Testis (tissue), 5 donors: ENCODE measurements at places on chromosomes 13 and 19. TPM values are rescaled to one million over a fixed set of nuclear protein-coding genes. Genes with fewer than 3 reads are reported as not detected.

Gene MPV17L2
- polyA plus RNA-seq, result 11.2 TPM

Gene THAP8
- polyA plus RNA-seq, result 25.8 TPM

Gene RNF126
- 107 TPM for polyA plus RNA-seq

Gene IRGC
- 167 TPM for polyA plus RNA-seq

Gene USHBP1
- 2.6 TPM for polyA plus RNA-seq

Gene ZNF846
- polyA plus RNA-seq, result 63.3 TPM

Gene SYT5
- polyA plus RNA-seq, result 11.7 TPM

Gene ZNF253
- polyA plus RNA-seq, result 4.1 TPM

Gene FFAR2
- 0.20 TPM for polyA plus RNA-seq

Gene CYP4F12
- polyA plus RNA-seq, result 1.2 TPM

Gene ANKLE1
- polyA plus RNA-seq, result 0.45 TPM
